ENCODE measurements at places on chromosomes 2 and 18.

- no peak for DNase-seq
Measured at GRCh38 chr2:176668912-176669311, 399.7 kb downstream of the MTX2 start.

GRCh38 chr2:127406454-127406853, 11.8 kb upstream of the PROC start:
- DNase-seq, result no peak

DNA sequence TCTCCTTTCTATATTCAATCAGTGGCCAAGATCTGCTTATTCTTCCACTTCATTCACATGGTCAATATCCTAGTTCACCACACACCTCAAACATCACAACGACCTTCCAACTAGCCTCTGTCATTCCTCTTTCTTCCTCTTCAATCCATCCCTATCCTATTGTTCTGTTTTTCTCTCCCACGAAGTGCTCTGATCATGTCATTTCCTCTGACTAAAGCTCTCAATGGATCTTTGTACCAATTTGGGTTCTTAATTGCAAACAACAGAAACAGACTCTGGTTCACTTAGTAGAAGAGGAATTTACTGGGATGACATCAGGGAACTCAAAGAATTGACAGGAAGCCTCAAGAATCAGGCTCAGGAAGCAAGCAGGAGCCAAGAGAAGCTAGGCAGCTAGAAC, 23.5 kb downstream of the WNT10A start:
- DNase-seq, result no peak

GRCh38 chr2:151097895-151098294, 163.8 kb downstream of the RBM43 start:
- no peak for DNase-seq

- no peak for DNase-seq
Measured at GRCh38 chr2:137677466-137677865, 286.8 kb upstream of the HNMT start.

GRCh38 chr18:13625355-13625754, 101.0 kb downstream of the FAM210A start:
- DNase-seq, result no peak

DNA sequence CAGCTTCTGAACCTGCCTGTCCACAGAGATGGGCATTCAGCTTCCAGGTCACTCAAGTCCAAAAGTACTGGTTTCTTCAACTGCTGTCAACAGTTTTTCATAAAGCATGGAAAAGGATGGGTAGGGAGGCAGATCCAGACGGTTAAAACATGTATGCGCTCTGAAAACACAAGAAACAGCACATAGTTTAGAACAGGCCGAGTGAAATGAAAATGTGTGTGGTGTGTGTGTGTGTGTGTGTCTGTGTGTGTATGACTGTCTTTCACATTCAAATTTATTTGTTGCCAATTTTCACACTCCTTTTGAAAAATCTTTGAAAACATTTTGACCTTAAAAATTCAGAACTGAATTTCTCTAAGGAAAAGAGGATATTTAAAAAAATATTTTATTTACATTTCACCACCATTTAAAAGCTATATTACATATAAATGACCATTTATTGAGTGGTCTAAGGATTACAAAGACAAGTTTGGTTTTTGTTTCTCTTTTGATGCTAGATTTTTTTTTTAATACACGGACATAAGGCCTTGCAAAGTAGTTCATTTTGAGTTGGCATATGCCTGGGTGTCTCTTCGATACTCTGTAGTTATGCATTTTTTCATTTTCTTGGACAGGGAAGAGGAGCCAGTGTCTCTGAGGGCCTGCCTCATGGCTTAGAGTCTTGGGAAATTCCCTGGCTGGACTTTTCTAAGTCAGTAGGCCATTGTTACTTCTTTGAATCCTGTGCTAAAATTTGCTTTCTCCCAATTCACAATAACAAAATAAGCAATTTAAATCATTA, 30.0 kb upstream of the STK17B start:
- no peak for DNase-seq

- no peak for DNase-seq
Measured at GRCh38 chr2:68318914-68319397, 793 bp downstream of the CNRIP1 start.

GRCh38 chr2:46985512-46985911, 69.9 kb upstream of the MCFD2 start:
- DNase-seq, result no peak

GRCh38 chr2:200687922-200688920, 102.4 kb downstream of the AOX1 start:
- DNase-seq, result no peak

- DNase-seq, result no peak
Measured at GRCh38 chr2:28366496-28367282, 26.0 kb upstream of the FOSL2 start.

- no peak for DNase-seq
Measured at GRCh38 chr2:111704246-111704645, 179.7 kb downstream of the ANAPC1 start.

DNA sequence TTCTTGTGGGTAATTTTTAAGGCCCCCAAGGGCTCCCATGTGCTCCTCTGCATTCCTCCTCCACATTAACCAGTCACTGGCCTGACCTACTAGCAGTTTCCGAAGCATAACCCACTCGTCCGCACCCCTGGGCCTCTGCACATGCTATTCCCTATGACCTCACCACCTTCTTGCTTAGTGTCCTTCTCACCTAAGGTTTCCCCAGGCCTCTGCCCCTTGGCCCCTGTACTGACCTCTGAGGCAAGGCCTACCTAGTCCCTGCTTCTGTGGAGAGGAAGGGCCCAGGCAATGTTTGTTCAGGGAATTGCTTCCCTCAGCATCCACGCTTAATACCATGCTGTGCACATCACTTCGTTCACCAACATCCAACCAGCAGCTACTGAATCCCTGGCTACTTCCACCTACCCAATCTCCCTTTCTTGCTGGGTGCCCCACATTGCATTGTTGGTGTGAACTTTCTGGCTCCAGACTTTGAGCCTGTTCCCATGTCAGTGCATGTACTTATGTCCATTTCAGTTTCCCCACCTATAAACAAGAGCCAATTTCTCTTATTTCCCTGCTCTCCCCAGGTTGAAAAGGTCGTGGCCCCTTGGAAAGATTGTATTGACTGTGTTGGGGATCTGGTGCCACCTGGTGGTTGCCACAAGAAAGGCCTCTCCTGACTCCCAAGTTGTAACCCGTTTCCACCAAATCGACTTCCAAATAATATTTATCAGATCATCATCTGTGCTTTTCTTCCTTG, 19.2 kb upstream of the TMEM177 start:
- DNase-seq, result peak; percentile 19

DNA sequence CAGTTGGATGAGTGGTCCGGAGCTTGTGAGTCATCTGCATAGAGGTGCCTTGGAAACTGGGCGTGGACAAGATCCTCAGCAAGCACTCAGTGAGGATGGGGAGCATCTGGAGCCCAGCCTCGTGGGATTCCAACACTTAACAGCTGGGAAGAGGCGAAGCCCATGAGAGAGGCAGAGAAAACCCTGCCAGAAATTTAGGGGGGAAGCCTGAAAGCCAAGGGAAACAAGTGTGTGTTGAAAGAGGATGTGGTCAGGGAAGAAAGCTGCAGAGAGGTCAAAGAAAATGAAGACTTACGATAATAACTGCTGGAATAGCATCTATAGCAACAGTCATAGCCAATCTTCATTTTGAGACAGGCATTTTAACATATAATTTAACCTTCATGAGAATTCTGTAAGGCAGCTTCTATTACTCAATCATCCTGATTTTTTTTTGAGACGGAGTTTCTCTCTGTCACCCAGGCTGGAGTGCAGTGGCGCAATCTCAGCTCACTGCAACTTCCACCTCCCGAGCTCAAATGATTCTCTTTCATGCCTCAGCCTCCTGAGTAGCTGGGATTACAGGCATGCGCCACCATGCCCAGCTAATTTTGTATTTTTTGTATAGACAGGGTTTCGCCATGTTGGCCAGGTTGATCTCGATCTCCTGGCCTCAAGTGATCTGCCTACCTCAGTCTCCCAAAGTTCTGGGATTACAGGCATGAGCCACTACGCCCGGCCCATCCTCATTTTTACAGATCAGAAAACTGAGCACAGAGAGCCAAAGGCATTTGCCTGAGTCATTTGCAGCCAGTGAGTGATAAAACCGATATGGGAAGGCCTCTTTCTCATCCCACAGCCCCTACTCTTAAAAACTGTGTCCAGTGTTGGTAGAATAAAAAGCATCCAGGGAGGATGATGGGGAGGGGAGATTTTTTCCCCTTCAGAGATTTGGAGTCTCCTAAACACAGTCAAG, 214.4 kb upstream of the EPAS1 start:
- DNase-seq, result no peak

DNA sequence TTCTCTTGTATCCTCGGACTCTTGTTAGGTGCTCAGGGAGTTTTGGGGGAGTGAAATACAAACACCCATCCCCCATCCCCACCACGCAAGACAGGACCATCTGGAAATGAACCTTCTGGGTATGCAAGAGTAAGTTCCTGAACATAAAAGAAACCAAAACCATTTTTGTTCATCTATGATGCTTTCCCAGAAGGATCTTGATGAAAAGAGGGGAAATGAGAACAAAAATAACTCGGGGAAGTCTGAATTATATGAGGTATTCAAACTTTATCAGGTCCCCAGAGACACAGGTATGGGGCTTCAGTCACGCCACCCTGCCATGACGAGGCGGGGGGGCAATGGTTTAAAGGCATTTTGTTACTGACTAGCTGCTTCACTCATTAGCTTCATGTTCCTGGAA, 68.6 kb upstream of the DNMT3A start:
- no peak for DNase-seq

GRCh38 chr2:102060047-102060446, 68.3 kb downstream of the IL1R2 start:
- no peak for DNase-seq

- no peak for DNase-seq
Measured at GRCh38 chr18:32771169-32771751, 1.6 kb downstream of the KLHL14 start.

GRCh38 chr2:159998961-159999360, 63.5 kb downstream of the PLA2R1 start:
- DNase-seq, result no peak

- DNase-seq, result no peak
Measured at GRCh38 chr2:216404010-216404618, 8.2 kb upstream of the SMARCAL1 start.

- DNase-seq, result no peak
Measured at GRCh38 chr18:11095674-11096293, 53.6 kb downstream of the PIEZO2 start.

- no peak for DNase-seq
Measured at GRCh38 chr2:176555781-176556180, 286.5 kb downstream of the MTX2 start.

- no peak for DNase-seq
Measured at GRCh38 chr2:9288681-9289338, 82.2 kb downstream of the ASAP2 start.

- DNase-seq, result no peak
Measured at GRCh38 chr2:120896901-120897300, 161.2 kb downstream of the GLI2 start.

DNA sequence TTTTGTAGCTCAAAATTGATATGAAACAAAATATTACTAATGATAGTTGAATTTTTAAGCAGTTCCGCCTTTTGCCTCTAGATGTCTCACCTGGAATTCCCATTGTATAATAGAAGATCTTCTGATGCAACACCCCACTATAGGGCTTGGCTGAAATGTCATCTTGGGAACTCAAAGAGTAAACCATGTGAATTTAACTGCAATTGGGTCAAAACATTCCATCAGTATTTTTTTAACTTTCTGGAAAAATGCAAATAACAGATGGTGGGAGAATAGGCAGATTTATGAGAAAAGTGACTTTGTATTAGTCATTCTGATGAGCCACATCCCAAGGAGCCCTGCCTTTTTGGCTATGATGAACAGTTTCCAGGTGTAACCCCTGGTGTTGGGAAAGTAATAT, 489.9 kb downstream of the NYAP2 start:
- no peak for DNase-seq

DNA sequence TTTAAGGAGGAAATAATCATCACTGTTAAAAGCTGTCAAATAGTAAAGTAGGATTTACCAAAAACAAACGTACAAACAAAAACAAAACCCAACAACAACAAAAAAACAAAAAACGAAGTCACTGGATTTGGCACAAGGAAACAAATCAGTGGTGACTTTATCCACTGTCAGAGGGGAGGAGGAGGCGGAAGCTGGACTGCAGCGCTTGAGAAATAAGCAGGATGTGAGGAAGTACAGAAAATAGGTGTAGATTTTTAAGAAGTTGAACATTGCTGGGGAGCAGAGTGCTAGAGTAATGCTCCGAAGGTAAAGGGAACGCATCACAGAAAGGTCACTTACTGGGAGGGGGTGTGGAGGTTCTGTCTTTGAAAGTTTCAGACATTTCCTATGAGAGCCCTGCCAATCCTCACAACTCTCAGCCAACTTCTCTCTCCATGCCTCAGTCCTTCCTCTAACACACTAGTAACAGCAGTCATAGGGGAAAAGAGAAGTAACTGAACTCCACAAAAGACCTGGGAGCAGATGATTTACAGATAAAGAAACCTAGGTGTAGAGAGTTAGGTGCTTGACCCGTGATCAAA, 220.2 kb upstream of the SMAD7 start:
- DNase-seq, result no peak

GRCh38 chr2:168422584-168422983, 33.5 kb upstream of the CERS6 start:
- DNase-seq, result no peak

DNA sequence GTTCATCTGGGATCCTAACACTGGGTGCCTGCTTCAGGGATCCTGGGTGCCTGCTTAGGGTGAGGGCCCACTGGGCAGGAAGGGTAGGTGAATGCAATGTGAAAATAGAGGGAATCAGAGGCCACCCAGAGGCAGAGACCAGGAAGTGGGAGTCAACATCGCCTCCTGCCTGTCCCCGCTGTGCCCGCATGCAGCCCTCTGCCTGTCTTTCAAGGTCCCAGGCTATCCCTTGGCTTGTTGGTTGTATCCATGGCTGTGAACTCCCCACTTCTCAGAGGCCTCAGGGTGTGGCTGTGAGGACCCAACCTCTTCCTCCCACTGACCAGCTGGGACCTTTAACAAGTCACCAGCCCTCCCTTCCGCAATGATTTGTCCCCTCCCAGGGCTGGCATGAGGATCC, 26.5 kb downstream of the PSD4 start:
- DNase-seq, result no peak

DNA sequence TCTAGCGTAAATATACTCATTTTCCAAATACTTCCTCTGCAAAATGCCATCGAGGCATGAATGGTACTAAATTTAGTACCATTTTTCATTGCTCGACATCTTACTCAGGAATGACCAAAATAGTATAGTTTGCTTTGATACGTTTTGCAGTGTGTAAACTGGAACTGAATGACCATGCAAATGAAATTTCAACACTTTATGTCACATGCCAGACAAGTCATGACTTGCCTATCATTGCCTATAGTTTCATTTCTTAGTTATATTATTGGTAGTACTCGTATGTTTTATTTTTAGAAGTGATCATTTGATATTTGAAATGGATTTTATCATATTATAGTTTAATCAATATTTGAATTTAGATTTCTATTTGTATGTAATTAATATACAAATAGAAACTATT, 9.1 kb downstream of the MSTN start:
- no peak for DNase-seq

DNA sequence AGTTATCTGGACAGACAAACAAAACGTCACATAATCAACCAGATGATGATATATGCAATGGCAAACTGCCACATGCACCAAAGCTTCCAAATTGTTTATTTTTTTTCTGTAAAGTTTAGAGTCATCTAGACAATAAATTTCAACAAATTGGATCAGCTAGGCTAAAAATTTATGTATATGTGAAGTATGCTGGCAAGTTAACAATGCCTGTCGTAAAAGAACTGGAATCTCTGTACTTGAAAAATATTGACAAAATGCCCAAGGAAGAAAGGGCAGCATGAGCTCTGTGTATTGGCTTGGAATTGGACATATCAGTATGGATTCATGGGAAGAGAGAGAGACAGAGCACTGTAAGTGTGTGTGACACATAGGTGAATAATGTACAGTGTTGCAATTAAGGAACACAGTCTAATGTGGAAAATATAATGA, 309.8 kb downstream of the ERBB4 start:
- no peak for DNase-seq
